BE2C (cell line): ENCODE measurements at places on chromosomes 5 and 9.

- peak; percentile 68 for DNase-seq
Measured at GRCh38 chr5:179668391-179668790, 12.4 kb downstream of the CBY3 start.

GRCh38 chr9:36744678-36745077, 172.0 kb downstream of the MELK start:
- DNase-seq: no peak

DNA sequence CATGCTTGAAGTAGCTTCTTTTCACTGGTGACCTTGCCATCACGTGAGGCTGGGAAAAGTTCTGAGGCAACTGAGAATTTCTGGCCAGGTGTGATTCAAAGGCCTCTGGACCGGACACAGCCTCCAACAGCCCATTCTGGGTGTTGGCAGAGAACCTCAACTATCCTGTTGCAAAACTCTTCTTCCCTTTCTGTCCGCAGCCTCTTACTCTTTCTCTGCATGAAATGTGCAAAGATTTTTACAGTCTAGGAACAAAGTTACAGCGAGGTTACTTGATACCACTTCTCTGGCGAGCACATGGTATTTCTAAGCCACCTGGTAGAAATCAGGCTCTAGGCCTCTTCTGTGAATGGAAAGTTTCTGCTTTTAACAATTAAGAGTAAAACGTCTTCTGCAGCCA, 79.2 kb downstream of the FREM1 start:
- no peak for DNase-seq

DNA sequence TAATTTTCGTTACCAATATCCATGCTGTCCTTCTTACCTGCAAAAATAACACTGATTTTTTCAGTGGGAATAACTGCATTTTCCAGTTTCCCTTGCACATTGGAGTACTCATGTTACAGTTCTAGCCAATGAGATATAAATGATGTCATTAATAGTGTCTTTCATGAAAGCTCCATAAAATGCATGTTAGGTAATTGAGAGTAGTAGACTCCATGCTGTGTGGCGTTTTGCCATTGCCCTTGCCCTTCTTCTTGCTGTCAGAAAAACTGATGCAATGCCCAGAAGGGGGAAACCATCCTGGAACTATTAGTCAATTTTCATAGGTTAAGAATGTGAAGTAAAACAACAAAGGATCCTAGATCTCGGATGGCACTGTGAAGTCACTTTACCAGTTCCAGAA, 1765.3 kb downstream of the EFNA5 start:
- no peak for DNase-seq

- no peak for DNase-seq
Measured at GRCh38 chr5:179833709-179834070, 13.0 kb downstream of the SQSTM1 start.

- DNase-seq: no peak
Measured at GRCh38 chr9:136192289-136193126, 12.4 kb downstream of the LHX3 start.

- DNase-seq: no peak
Measured at GRCh38 chr5:17916446-17916845, 282.2 kb downstream of the TAF11L14 start.

GRCh38 chr9:70613024-70613768, 198.7 kb upstream of the KLF9 start:
- DNase-seq: no peak

GRCh38 chr5:176897263-176897662, 1.9 kb downstream of the HK3 start:
- DNase-seq: no peak

DNA sequence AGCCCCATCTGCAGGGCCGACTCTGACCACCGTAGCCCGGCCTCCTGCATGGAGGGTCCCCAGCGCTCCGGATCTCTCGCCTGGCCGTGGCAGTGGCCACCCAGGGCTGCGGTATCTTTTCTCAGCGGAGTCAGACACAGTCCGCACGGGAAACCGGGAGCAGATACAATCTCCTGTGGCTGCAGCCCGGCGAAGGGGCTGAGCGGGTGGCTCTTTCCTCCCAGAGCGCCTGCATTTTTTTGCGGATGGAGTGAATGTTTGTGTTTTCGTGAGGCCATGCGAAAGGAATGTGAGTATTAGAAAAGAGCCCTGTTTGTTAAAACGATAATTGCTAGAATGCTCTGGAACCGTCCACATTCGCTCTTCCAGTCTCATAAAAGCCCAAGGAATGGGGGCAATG, 53.4 kb upstream of the PTCH1 start:
- no peak for DNase-seq

GRCh38 chr5:148904440-148904839, 78.0 kb downstream of the ADRB2 start:
- DNase-seq: no peak

GRCh38 chr5:116455061-116455460, 119.6 kb downstream of the SEMA6A start:
- no peak for DNase-seq

DNA sequence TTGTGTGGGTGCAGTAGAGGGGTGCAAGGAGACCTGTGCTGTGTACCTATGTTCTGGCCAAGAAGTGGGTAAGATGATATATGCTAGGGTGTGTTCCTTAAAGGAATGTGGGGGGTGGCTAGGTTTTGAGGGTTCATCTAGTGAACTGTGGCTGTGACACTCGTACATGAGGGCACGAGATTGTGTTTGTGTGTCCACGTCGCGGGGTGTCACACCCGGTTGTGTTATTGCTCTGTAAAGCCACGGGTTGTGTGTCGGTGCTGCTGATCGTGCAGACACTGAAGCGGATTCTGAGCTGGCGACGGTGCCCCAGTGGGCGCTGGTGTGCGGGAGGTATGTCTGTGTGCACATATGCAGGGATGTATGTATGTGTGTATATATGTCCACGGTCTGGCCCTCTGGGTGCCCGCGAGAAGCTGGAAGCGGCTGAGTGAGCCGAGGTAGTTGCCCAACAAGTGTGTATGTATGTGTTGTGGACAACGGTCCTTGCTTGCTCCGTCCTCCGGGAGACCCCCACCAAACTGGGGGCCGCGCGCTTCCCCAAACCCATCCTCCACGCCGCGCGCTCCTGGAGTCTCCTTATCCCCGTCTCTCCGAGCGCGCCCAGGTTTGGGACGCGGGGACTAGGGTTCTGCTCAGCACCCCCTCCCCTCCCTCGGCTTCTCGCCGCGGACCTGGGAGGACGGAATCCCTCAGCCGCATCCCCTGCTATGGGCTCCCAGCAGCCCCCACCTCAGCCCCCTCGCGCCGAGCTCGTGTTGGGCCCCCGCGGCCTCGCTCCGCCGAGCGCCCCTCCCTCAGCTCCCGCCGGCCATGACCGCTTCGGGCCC, 639 bp downstream of the PCDH1 start:
- peak; percentile 58 for DNase-seq

GRCh38 chr5:150163547-150164059, 3.0 kb upstream of the CDX1 start:
- DNase-seq: no peak

- no peak for DNase-seq
Measured at GRCh38 chr9:98231770-98232478, 23.5 kb downstream of the TBC1D2 start.

- no peak for DNase-seq
Measured at GRCh38 chr5:2238732-2239131, 356.0 kb upstream of the IRX4 start.

DNA sequence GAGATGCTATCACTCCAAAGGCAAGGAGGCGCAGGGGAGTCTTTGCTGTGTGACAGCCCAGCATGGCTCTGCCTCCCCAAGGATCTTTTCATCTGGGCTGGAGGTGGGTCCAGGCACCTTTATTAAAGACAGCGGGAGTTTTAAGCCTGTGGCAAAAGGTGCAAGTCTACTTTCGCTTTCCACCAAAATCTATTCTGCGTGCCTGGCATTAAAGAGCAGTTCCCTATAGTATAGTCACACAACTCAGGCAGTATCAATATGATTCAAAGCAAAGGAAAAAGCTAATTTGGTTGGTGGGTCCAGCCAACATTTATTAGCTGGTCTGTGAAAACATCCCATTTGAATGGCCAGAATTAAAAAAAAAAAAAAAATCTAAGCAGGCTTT, 398.7 kb downstream of the EBF1 start:
- no peak for DNase-seq

DNA sequence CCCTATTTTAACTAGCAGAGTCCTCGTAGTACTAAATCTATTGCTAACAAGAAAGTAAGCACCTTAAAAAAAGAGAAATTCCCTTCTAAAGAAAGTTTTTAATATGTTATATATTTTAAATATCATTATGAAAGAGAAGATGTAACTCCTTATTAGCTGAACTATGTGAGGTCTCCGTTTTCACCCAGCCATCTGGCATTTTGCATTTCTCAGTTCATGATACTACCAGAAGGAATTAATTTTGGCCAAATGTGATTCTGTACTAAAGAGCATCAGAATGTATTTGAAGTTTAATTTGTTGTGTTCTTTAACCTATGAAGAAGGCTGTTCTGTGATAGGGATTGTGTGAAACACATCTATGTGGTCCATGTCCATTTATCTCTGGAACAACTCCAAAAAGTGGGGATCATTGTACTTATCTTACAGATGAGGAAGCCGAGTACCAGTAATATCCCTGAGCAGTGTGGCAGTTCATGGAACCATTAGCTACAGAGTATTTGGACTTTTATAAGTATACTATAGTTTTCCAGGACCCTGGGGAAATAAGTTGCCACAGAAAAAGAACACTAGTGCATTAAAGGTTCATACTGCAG, 29.8 kb downstream of the TNFAIP8 start:
- no peak for DNase-seq

DNA sequence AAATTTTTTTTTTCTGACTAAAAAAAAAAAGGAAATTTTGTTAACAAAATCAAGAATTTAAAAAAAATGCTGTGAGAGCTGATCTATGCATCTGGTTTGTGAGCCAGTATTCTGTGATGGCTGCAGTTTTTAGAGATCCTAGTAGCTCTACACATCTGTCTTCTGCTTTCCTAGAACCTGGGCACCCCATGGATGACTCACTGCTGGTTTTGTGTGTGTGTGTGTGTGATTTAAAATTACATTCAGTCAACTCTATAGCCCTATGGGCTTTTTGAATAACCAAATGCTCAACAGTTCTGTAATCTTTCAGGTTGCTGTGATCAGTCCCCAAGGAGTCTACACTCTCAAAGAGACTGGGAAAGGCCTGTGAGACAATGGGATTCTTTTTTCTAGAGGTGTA, 2.5 kb upstream of the PSMD5 start:
- DNase-seq: no peak

DNA sequence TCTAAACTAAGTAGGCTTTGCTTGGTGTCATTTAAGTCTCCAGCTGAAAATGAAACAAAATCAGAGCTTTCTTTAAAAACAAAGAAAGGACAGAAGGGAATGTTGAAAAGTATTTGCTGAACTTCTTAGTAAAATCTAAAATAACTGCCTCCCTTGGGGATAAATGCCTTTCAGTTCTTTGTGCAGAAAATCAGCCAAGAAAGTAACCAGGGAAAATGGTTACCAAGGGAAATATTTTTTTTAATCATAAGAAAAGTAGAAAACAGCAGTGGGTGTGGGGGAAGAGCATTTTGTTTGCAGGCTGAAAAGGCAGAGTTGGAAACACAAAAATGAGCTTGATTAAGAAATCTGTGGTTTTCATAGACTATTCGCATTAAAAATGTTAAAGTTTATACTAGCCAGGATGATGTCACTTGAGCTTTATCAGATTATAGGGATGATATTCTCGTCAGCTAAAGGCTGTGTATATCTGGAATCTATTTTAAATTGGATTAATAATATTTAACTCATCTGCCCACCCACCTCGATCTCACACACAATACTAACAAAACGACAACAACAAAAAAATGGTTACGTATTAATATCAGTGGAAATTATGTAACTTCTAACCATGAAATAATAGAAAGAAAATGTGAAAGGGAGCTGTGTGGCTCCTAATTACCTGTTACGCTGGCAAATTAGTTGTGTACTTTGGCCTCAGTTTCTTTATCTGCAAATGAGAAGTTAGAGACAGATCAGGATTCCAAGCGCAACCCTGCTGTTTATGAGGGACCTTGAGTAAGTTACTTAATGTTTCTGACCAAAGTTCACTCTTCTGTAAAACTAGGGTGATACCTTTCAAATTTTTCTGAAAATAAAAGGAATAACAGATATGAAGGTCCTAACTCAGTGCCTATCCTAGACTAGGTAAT, at the start of gene ECM2:
TSS of gene ECM2 (minus strand) at position 51 of the 911 bp plus-strand sequence. CDS start 13,124 bp downstream, outside the sequence.
- no peak for DNase-seq

DNA sequence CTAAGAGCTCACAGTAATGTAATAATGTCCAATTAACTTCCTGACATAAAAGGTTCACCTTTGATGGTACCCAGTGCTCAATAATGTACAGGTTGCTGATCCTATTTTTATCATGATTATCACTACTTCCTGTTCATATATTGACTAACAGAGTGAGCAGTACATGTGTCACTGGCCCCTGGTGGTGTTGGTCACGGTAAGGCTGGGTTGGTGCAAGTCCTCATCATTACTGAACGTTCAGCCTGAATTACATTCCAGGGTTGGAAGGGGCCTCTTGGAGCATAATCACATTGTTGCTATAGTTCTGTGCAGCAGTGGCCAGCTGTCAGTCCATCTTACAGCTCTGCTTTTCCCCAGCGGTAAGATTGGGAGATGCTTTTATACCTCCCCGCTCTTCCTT, 24.2 kb upstream of the CKMT2 start:
- DNase-seq: no peak

- DNase-seq: no peak
Measured at GRCh38 chr5:141494761-141495452, 6.0 kb downstream of the PCDHGC5 start.

- no peak for DNase-seq
Measured at GRCh38 chr9:846852-847251, 5.4 kb downstream of the DMRT1 start.

DNA sequence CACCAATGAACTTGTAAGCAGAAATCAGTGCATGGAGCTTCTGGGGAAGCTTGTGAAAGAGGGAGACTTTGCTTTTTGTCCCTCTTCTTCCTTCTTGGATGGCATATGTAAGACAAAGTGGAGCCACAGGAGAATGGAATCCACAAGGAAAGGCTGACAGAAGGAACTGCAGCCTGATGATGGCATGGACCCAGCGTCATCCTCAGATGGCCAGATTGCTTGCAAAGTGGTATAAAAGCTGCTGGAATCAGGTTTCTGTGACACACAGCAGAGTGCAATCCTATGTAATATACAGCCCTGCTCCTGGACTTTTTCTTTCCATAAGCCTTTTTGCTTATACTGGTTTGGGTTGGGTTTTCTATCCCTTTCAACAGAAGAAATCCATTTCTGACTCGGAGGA, 31.4 kb upstream of the SPARC start:
- no peak for DNase-seq

- DNase-seq: no peak
Measured at GRCh38 chr5:87829217-87829551, 416.5 kb upstream of the CCNH start.

DNA sequence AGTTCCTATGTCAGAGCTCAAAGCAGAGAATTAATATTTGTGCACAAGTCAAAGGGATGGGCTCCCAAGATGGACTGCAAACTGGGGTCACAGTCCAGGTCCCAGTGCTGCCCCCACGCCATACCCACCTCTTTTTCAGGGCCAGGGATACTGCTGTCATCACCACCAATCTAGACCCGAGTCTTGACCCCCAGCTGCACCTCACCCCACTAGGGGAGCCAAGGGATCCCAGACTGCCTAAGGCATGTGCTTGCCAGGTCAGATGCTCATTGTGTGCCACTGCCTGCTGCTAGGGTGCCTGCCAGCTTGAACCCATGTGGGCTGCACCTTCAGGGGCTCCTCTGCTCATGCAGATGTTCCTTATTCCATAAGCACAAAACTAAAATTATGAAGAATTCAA, 215.6 kb upstream of the NREP start:
- no peak for DNase-seq

GRCh38 chr9:129998491-129999140, 44.4 kb downstream of the FNBP1 start:
- DNase-seq: peak; percentile 27
